ENCODE measurements at places on chromosomes 5 and 9. TPM values are rescaled to one million over a fixed set of nuclear protein-coding genes. Genes with fewer than 3 reads are reported as not detected.

DNA sequence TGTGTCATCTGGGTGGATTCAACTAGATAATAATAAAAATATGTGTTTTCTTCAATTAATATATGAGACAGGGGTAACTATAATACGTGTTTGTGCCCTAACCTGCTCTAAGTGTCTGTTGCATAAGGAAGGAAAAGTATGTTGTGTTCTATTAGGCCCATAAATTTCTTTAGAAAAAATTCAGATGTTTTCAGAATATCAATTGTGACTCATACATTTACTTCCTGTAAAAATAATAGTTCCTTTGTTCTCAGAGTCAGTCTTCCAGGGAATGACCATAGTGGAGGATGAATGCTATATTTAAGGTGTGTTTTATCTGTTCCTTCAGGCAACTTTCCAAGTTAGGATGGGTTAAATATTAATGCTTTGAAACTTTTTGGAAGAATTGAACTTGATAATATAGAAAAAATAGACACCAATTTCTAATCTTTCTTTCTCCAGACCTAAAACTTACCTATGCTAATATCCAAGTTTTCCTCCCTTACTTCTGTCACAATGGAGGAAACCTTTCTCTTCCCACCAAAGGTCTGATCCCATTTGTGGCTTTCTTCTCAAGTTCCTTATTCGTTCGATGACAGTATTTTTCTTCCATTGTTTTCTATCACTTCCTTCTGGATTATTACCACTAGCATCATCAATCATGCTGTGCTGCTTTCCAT, 49.9 kb downstream of the ISL1 start:
- no peaks in the 10 kb centered on the region for H3K4me1 ChIP-seq
- H3K27me3 ChIP-seq: no peaks in the 10 kb centered on the region
- H3K36me3 ChIP-seq: no peaks in the 10 kb centered on the region
- no peak for DNase-seq
- H3K27ac ChIP-seq: no peak overlapping the region
- no peak overlapping the region for H3K4me3 ChIP-seq

GRCh38 chr9:133571391-133571890, 36.9 kb downstream of the ADAMTSL2 start:
- H3K36me3 ChIP-seq: no peaks in the 10 kb centered on the region
- H3K27me3 ChIP-seq: peaks cover under 1% of the 10 kb centered on the region
- no peak for DNase-seq
- no peaks in the 10 kb centered on the region for H3K4me1 ChIP-seq
- no peak overlapping the region for H3K4me3 ChIP-seq
- no peak overlapping the region for H3K27ac ChIP-seq

DNA sequence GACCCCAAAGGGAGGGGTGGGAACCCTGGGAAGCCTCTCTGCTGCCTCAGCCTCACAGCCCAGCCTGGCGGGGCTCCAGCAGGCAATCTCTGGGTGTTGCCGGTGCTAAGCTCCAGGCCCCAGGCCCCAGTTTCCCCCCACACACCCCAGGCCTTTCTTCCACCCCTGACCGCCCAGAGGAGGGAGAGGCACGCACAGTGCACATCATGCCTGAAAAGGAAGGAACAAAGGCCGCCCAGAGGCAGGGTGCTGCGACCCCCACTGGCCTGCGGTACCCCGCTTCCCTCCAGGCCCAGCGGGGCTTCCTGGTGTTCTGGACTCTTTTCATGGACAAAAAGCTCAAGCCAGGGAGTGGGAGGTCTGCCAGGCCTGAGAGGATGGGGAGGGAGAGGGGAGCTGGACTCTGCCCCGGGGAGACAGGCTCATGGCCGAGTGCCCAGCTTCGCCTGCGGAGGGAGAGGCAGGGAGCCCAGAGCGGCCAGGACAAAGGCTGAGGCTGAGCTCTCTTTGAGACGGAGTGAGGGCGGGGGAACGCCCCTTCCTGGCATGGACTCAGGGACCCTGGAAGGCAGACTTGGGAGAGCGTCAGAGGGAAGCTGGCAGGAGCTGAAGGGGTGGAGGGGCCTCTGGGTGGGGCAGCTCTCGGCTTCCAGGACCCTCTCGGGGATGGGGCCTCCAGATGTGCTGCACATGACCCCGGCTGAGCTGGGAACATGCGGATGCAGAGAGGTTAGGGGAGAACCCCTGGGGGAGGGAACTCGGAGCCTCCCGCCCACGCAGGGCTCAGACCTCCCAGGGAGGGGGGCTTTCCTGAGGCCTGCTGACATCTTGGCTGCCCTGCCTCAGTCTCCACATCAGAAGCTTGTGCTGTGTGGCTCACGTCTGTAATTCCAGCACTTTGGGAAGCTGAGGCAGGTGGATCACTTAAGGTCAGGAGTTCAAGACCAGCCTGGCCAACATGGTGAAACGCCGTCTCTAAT, 1.8 kb upstream of the ENTPD2 start:
- H3K4me1 ChIP-seq: no peaks in the 10 kb centered on the region
- no peak overlapping the region for H3K4me3 ChIP-seq
- DNase-seq: no peak
- H3K27me3 ChIP-seq: no peaks in the 10 kb centered on the region
- no peaks in the 10 kb centered on the region for H3K36me3 ChIP-seq

DNA sequence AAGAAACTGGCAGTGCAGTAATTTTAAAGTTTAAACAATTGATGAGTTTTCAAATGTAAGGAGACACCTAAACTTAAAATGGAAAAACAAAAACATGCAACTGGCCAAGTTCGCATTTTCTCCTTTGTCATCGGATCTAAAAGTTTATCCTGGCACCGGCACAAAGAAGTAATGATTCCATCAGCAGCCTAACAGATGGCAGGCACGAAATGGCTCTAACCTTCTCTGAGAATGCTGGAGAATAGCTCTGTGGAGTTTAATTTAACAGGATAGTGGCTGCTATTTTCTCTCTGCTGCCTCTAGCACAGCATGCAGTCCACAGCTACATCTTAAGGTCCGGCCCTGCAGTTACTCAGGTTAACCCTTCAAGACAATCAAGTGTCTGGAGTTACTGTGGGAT, 82.2 kb downstream of the PRELID2 start:
- H3K4me3 ChIP-seq: no peak overlapping the region
- no peak for DNase-seq
- H3K36me3 ChIP-seq: peaks cover 2% of the 10 kb centered on the region
- no peaks in the 10 kb centered on the region for H3K27me3 ChIP-seq

GRCh38 chr5:132483101-132483500, 7.5 kb downstream of the IRF1 start:
- no peaks in the 10 kb centered on the region for H3K27me3 ChIP-seq
- H3K27ac ChIP-seq: peak overlapping the region; percentile 66
- peaks cover 88% of the 10 kb centered on the region for H3K4me1 ChIP-seq
- peaks cover 30% of the 10 kb centered on the region for H3K36me3 ChIP-seq
- H3K4me3 ChIP-seq: no peak overlapping the region

DNA sequence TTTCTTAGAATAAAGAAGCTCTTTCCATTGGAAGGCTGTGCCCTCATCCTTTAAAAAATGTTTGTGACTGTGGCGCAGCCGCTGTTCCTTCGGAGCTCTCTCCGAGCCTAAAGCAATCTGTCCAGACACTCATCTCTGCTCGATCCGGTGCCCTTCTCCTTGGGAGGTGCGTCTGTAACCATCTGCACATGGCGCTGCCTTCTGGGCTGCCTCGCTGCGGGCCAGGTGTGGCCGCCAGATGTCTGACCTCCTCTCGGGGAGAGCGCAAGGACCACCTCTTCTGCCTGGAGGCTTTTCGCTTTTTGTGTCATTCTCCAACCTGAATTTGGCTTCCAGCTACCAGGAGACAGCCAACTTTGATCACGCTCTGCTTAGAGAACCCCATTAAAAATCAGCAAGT, 153.4 kb upstream of the PTCH1 start:
- H3K27ac ChIP-seq: no peak overlapping the region
- H3K27me3 ChIP-seq: peaks cover 38% of the 10 kb centered on the region
- H3K4me3 ChIP-seq: no peak overlapping the region

DNA sequence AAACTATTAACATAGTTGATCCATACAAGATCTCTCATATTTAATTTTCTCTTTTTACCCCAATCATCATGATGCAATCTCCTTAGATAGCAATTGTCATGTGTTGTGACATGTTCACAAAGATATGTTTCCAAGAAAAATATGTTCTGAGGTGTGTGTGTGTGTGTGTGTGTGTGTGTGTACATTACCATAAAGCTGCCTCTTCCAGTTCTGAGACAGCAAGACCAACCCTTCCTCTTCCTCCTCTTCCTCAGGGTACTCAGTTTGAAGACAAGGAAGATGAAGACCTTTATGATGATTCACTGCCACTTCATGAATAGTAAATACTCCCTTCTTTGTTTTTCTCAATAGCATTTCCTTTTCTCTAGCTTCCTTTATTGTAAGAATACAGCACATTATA, 303.3 kb upstream of the PRDM9 start:
- no peaks in the 10 kb centered on the region for H3K4me1 ChIP-seq
- no peaks in the 10 kb centered on the region for H3K36me3 ChIP-seq
- no peak for DNase-seq
- no peak overlapping the region for H3K4me3 ChIP-seq
- no peak overlapping the region for H3K27ac ChIP-seq

DNA sequence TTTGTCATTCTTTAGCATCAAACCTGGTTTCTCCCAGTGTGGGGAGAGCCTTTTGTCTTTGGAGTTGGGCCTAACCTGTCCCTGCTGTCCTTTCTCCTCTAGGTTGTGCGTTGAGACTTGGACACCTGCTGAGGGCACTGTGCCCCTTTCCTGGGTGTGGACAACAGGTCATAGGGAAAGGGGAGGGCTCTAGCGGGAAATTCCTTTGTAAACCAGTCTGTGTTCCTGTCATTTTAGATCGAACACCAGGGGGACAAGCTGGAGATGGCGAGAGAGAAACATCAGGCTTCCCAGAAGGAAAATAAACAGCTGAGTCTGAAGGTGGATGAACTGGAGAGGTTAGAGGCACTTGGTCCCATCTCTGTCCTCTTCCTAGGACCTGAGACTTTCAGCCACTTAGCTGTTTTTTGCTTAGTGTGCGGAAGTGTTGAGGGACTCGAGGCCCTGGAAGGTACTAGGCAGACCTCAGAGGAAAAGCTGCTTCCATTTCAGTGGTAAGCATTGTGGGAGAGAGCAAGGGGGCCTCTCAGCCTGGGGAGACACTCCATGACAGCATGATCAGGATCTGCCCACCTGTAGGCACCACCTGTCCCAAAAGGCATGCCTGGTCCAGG, 8.6 kb upstream of the GLE1 start:
- H3K4me3 ChIP-seq: no peak overlapping the region
- H3K36me3 ChIP-seq: peaks cover 1% of the 10 kb centered on the region
- no peak for DNase-seq

DNA sequence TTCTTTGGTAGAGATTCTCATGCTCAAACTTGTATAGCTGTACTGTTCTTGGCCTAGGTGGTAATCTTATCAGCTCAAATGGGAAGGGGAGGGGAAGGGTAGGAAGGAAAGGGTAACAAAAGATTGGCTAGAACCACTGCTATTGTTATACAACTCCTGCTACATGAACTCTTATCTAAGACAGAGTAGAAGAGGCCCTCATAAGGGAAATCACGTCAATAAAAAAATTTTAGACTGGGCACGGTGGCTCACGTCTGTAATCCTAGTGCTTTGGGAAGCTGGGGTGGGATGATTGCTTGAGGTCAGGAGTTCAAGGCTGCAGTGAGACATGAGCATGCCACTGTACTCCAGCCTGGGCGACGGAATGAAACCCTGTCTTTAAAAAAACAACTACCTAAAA, 15.9 kb downstream of the STOM start:
- peaks cover 11% of the 10 kb centered on the region for H3K36me3 ChIP-seq
- DNase-seq: no peak
- peak overlapping the region; percentile 58 for H3K4me3 ChIP-seq
- peaks cover 53% of the 10 kb centered on the region for H3K4me1 ChIP-seq
- no peaks in the 10 kb centered on the region for H3K27me3 ChIP-seq
- peak overlapping the region; percentile 47 for H3K27ac ChIP-seq

GRCh38 chr5:95892784-95893354, 68.8 kb downstream of the ELL2 start:
- no peak overlapping the region for H3K4me3 ChIP-seq
- peaks cover 13% of the 10 kb centered on the region for H3K4me1 ChIP-seq
- DNase-seq: peak; percentile 25
- H3K36me3 ChIP-seq: peaks cover 11% of the 10 kb centered on the region

DNA sequence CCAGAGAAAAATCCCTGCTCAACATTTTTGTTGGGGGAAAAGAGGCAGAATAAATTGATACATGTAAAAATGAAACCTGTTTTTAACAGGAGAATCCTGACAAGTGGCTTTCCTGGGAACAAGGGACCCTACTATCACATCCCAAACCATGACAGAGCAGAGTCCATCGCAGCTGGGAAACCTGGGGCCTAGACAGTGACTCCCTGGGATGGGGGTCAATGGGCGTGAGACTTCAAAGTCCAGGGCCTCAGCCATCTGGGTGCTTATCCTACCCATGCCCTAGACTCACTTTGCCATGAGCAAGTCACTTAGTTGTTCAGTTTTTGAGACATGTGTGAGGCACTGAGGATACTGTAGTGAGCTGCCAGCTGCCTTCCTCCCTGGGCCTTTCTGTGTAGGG, 5.7 kb downstream of the TCOF1 start:
- H3K27me3 ChIP-seq: no peaks in the 10 kb centered on the region
- H3K36me3 ChIP-seq: peaks cover 26% of the 10 kb centered on the region
- no peak overlapping the region for H3K27ac ChIP-seq
- peaks cover 38% of the 10 kb centered on the region for H3K4me1 ChIP-seq

- H3K36me3 ChIP-seq: peaks cover 1% of the 10 kb centered on the region
- peak; percentile 98 for DNase-seq
Observed at GRCh38 chr5:140113699-140114263, at the start of gene PURA. Gene PURA (plus strand): TSS chr5:140114109. CDS start chr5:140114182, 73 bp downstream.

GRCh38 chr5:73137563-73138530, 17.5 kb downstream of the TMEM171 start:
- H3K4me3 ChIP-seq: no peak overlapping the region
- DNase-seq: no peak
- H3K4me1 ChIP-seq: peaks cover 6% of the 10 kb centered on the region
- no peak overlapping the region for H3K27ac ChIP-seq
- peaks cover 83% of the 10 kb centered on the region for H3K27me3 ChIP-seq

- DNase-seq: no peak
- H3K4me1 ChIP-seq: no peaks in the 10 kb centered on the region
- H3K36me3 ChIP-seq: no peaks in the 10 kb centered on the region
- peaks cover 19% of the 10 kb centered on the region for H3K27me3 ChIP-seq
- no peak overlapping the region for H3K27ac ChIP-seq
Observed at GRCh38 chr5:35237580-35238376, 7.5 kb upstream of the PRLR start.

Gene PLAC8L1
- total RNA-seq: 0.42 TPM

Gene PTTG1
- total RNA-seq: 112 TPM

Gene SLC2A8
- 13.8 TPM for total RNA-seq

Gene PCDHGC3
- total RNA-seq: not detected

Gene FYB1
- 127 TPM for total RNA-seq

Gene MYOZ3
- not detected for total RNA-seq

All from activated T-cell treated with anti-CD3 and anti-CD28 coated beads, Interleukin-2, amount 50 U/mL, for 72 hours (primary cell).